Adrenal gland (tissue), 19 donors: ENCODE measurements at places on chromosomes 4 and X. TPM values are rescaled to one million over a fixed set of nuclear protein-coding genes. Genes with fewer than 3 reads are reported as not detected.

DNA sequence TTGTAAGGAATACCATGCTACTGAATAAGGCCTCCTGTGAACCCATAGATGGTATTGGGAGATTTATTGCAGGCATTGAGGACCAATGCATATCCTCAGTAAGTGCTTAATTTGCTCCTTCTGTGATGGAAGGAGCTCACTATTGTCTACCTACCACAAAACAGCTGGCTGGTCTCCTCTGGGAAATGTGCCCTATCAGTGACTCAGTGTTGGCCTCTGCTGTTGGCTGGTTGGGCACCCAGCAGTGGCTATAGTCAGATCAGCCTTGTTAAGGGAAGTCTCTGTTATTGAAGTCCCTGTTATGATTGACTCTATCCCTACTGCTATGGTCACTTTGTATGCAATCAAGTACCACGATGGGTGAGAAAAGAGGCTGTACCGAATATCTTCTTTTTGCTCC lies 27.5 kb upstream of the OTUD4 start:
- DNase-seq: no peak

The PPP2R2C gene
- 2.0 TPM for total RNA-seq

- DNase-seq: no peak
Measured at GRCh38 chrX:72113461-72113860, 18.3 kb downstream of the RTL5 start.

- DNase-seq: no peak
Measured at GRCh38 chr4:81472281-81473182, 825 bp upstream of the RASGEF1B start.

DNA sequence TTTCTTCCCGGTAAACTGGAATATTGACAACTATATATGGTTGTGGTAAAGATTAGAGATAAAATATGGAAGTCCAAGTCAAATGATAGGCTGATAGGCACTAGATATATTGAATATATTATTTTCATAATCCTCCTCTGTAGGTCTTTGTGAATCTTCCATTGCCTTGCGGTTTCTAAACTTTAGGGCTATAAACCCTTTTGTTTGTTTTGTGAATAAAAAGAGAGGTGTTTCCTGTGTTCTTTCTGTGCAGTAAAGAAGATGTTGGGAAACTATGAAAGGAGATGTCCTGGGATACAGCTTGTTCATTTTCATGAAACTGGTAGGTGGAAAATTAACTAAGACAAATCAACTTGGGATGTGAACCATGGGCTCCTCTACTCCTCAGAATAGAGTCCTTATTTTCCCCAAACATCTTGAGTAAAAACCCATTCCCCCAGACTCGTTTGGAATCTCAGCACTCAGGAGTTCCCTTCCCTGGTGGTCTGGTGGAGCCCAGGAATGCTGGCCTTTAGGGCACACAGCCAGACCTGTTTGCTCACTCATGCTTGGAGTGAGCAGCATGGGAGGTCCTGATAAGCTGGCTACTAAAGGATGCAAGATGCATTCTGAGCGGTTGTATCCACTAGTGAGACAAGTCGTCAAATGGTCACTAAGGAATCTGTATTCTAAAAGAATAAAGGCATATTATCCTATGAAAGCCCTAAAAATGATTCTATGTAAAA lies 22.2 kb downstream of the PRDM8 start:
- DNase-seq: no peak

The RAB33A gene
- 0.24 TPM for total RNA-seq

The APLN gene
- 3.6 TPM for total RNA-seq

DNA sequence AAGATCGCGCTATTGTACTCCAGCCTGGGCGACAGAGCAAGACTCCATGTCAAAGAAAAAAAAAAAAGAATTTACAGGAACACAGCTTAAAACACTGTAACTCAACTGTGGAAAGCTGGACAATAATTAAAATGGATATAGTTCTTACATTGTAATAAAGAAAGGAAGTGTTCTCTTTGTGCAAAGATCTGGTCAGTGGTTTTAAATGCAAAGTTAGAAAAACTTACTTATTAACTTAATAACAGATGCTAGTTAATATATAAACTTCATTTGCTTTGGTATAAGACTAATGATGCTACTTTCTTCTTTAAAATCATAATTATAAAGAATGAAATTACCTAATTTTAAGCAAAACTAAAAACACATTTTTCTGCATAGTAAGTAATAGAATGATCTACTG lies 2024.1 kb upstream of the TENM3 start:
- no peak for DNase-seq

GRCh38 chr4:126777649-126778048 lies 855.1 kb upstream of the INTU start:
- no peak for DNase-seq

GRCh38 chrX:41516999-41517765 lies 70.0 kb downstream of the NYX start:
- no peak for DNase-seq

- DNase-seq: no peak
Measured at GRCh38 chrX:78307665-78308064, 19.7 kb downstream of the CYSLTR1 start.

GRCh38 chr4:112327965-112328733 lies 31.0 kb downstream of the ALPK1 start:
- DNase-seq: no peak

The RGN gene
- total RNA-seq: 334 TPM

GRCh38 chr4:164446516-164446915 lies 307.4 kb upstream of the SMIM31 start:
- DNase-seq: no peak

The TMPRSS11A gene
- total RNA-seq: not detected

The NOX1 gene
- total RNA-seq: not detected

- DNase-seq: no peak
Measured at GRCh38 chrX:10106806-10107205, 50.0 kb upstream of the CLCN4 start.

- no peak for DNase-seq
Measured at GRCh38 chr4:92447255-92447905, 143.6 kb downstream of the GRID2 start.

DNA sequence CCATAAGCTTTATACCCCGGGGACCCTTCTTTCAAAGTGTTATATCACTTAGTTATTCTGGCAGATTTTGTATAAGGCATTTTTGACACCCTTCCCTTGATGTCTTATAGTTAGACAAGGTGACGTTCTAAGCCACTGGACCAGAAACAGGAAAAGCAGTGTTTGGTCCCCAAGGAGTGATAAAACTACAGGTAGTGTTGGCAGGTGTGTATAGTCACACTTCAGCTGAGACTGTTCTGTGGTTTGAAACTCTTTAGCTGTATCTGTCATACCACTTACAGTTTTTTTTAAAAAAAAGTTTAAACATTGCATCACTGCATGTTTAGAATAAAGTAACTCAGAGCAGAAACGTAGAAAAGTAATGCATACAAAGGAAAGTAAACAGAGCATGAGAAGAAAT lies 48.5 kb downstream of the TLL1 start:
- DNase-seq: no peak

DNA sequence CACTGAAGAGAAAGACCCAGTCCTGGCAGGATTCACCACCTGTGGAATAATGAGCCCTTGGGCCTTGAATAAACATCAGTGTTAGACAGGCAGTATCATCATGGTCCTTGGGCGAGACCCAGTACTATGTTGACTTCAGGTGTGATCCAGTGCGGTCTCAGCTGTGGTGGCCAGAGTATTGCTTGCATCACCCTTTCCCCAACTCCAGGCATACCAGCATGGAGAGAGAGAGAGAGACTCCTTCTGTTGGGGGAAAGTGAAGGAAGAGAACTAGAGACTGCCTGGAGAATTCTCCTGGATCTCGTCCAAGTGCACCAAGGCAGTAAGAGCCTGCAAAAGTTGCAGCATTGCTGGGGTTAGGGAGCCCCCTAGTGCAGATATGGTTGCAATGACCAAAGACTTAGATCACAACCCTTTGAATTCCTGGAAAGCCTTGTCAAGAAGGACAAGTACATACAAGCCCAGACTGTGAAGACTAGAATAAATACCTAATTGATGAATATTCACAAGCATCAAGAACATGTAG lies 61.1 kb upstream of the VAMP7 start:
- peak; percentile 64 for DNase-seq

The RENBP gene
- 37.4 TPM for total RNA-seq

- no peak for DNase-seq
Measured at GRCh38 chrX:41946235-41946634, 22.9 kb upstream of the CASK start.

DNA sequence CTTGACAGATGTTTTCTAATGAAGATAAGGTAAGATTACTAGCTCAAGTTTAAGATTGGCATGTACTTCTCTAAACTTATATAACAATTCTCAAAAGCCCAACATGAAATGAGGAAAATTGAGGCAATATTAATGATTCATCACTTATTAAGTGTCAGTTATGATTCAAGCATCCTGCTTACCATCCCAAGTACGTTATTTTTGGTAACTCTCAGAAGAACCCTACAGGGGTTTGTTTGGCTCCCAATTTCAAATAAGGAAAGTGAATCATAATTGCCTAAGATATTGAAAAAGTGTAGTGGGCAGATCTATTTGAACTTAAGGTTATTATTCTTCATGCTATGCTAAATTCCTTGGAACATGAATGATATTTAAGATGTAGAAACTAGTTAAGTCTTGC lies 387.9 kb upstream of the TENM3 start:
- DNase-seq: no peak

DNA sequence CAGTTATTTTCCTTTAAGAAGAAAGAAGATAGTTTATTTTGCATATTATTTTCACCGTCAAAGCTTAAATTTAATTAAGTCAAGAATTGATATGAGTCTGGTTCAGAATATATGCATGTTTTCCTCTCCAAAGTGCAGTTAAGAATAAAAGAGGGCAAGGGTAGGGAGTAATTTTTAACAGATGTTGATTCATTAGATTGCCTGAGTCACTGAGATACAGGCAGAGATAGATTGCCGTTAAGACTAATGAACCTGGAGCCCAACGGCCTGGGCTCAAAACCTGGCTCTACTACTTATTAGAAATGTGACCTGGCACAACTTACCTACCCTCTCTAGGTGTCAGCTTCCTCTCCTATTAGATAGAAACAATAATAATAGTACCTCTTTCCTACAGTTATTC lies 1037.4 kb upstream of the PABPC4L start:
- no peak for DNase-seq

DNA sequence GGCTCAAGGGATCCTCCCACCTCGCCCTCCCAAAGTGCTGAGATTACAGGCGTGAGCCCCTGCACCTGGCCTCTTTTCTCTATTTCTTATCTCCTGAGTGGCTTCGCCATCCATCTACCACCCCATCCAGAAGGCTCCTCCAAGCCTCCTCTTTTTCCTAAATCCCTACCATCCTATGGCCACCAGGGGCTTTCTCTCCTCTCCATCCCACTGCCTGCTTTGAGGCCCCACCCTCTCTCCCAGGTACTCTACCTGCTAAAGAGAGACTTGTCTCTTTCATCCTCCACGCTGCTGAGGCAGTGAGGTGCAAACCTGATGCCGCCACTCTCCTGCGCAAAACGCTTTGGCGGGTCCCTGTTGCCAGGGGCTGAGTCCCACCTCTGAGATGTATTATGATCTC lies 7.0 kb downstream of the RS1 start:
- no peak for DNase-seq

- no peak for DNase-seq
Measured at GRCh38 chr4:88828842-88829571, 131.4 kb upstream of the NAP1L5 start.

GRCh38 chr4:147096667-147097604 lies 151.3 kb upstream of the TTC29 start:
- no peak for DNase-seq

GRCh38 chr4:71648448-71648847 lies 135.4 kb downstream of the GC start:
- no peak for DNase-seq

The HERC5 gene
- total RNA-seq: 6.9 TPM

DNA sequence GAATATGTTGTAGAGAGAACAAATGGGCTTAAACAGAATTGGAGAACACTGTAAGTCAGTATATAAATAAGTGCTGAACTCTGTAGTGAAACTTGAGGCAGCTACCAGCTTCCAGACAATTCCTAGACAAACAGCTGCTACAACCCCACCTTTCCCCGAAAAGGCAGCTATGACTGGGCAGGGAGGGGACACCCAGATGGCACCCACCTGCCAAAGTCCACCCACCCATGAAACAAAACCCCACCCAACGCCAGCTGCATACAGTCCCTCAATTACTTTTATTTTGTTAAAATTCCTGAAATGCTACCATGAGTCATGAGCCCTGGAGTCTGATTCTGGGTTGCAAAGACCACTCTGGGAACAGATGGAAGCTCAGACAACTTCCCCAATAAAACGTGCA lies 24.4 kb downstream of the RELL1 start:
- DNase-seq: no peak

DNA sequence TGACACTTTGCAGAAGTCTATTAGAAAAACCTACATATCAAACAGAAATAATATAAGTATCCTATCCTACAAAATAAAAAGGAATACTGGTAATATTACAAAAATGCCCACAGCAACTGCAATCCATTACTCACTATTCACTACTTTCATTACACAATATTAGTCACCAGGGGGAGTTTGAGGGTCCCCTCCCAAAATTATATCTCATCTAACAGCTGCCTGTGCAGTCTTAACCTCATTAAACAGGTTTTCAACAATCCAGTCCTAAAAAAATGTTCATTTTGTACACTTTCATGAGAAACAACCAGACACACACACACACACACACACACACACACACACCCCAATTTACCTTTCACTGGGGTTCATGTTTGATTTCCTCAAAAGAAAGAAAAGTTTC lies 2.9 kb downstream of the CLOCK start:
- no peak for DNase-seq

The MAGED2 gene
- 245 TPM for total RNA-seq

DNA sequence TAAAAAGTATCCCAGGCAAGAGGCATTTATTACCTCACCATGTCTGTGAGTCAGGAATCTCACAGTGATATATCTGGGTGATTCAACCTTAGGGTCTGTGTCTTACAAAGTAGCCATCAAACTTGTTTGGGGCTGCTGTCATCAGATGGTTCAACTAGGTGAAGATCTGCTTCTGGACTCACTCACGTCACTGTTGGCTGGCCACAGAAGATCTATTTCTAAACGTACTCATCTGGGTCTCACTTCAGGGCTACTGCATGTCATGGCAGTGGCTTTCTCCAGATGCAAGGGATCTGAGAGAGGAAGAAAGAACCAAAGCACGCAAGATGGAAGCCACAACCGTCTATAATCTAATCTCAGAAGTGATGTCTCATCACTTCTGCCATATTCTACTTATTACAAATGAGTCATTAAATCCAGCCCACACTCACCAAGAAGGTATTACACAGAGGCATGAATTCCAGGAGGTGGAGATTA lies 267.8 kb upstream of the ANKRD50 start:
- DNase-seq: no peak

GRCh38 chr4:85127653-85128052 lies 161.2 kb upstream of the WDFY3 start:
- peak; percentile 39 for DNase-seq

GRCh38 chr4:8376361-8377102 lies 64.0 kb downstream of the ACOX3 start:
- no peak for DNase-seq

The EVC2 gene
- 3.4 TPM for total RNA-seq

DNA sequence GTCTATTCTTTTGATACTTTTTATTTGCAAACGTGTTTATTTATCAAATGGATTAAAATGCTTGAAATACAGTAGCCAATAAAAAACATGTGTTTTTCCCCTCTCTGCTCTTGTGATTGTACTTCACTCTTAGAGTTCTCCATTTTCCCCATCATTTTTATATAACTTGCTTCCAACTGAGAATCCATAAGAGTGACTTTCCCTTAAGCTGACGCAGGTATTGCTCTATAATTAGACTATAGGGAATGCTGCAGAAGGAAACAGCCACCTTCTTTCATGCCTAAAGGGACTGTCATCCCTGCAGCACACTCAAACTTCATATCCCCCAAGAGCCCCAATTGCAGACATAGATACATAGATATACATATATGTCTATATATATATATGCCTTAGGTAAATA lies 456.9 kb downstream of the ADGRL3 start:
- no peak for DNase-seq

The SYN1 gene
- 0.12 TPM for total RNA-seq
